Epithelial cell of proximal tubule (primary cell): ENCODE measurements at places on chromosomes 6 and 20. TPM values are rescaled to one million over a fixed set of nuclear protein-coding genes. Genes with fewer than 3 reads are reported as not detected.
A peak's percentile ranks its signal among the peaks of the same experiment; 100 is the strongest.

DNA sequence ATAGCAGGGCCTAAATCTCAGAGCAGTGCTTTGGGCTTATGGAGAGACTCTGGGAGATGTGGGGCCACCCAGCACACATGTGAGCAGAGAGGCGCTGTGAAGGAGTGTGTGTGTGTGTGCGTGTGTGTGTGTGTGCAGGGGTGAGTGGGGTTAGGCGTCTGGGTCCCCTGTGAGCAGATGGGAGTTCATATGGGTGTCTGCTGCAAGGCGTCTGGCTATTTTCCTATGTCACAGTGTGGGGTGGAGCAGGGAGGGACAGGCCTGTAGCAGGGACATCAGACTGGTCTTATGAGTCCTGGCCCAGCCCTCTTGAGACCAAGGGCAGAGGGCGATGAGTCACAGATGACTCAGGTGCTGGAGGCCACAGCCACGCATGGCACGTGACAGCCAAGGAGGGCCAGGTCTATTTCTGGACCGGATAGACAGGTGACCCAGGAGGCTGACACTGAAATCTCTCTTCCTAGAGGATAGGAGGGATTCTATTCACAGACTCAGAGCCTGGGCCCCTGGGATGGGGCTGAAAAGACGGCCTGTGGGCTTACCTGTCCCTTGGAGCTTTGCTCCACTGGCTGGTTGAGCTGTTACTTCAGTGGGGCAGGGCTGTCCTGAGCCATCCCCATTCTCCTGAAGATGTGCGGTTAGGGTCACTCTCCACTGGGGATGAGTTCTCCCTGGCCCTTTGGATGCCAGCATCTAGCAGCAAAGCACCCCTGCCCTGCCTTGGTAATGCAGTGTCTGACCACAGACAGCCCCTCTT, 28.9 kb downstream of the VEGFA start:
- peak; percentile 59 for DNase-seq

DNA sequence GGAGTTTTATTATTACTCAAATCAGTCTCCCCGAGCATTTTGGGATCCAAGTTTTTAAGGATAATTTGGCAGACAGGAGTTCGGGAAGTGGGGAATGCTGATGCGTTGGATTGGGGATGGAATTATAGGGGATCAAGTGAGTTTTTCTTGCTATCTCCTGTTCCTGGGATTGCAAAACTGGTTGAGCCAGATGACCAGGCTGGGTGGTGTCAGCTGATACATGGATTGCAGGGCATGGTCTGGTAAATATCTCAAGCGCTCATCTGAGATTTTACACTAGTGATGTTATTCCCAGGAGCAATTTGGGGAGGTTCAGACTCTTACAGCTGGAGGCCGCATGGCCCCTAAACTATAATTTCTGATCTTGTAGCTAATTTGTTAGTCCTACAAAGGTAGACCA, 54.7 kb downstream of the ENPP1 start:
- DNase-seq, result no peak

GRCh38 chr20:43731469-43731868, 4.7 kb upstream of the GTSF1L start:
- no peak for DNase-seq

- DNase-seq, result no peak
These were observed 52.4 kb upstream of the TBC1D7 start for GRCh38 chr6:13380761-13381160.

DNA sequence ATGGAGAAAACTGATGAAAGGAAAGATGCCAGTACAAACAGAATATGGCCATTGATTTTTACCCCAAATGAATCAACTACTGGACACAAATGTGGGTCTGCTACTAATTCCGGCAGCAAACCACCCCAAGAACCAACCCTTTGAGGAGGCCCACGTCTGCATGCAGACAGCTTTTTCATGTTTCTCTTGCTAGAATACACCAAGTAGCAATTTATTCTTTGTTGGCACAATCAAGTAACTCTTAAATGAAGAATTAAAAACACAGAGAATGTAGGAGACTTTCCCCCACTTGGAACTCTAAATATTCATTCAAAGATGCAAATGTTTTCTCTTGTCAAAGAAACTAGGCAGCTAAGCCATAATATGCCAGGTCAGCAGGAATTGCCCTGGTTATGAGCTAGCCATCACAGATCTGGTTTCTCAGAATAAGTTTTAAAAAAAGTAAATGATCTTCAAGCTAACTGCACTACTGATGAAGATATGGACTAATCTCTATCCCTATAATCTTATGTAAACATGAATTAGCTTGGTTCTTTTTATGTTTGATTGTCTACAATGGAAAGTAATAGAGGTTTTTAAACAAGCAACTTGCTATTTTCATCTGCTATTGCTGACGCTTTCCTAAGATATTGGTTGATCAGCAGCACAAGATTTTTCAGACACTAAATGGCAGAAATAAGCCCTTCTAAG, 163.1 kb upstream of the THEMIS start:
- no peak for DNase-seq

DNA sequence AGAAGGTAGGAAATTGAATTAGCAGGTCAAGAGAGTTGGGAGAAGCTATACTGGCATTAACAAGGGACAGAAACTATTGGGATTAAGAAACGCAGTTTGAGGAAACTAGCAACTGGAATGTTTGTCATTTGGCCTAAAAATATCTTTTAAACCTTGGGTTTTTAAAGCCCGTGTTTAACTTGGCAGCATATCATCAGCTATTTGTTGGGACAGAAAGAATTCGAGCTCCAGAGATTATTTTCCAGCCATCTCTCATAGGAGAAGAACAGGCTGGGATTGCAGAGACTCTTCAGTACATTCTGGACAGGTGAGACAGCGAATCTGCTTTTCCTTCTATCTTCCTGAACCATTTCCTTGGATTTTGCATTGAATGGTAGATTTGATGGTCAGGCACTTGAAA, 17.8 kb downstream of the ACTR5 start:
- no peak for DNase-seq

- DNase-seq, result peak; percentile 86
These were observed 111.6 kb downstream of the TINAG start for GRCh38 chr6:54419885-54420284.

DNA sequence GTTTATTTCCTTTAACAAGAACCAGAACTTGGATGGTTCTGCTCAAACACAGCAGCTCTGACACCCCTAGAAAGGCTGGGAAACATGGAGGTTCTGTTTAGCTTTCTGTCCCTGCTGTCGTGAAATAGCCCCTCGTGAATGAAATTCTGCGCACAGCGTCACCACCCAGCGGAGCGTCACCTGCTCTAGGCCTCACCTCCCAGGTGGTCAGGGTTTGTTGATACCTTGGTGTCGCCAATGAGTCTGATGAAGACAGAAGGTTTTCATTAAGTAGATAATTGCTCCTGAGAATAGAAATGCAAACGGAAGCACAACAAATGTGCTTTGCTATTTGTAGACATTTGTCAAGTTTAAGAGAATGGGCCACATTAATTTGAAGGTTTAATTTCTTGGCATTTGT, 135.1 kb downstream of the EDN3 start:
- no peak for DNase-seq

GRCh38 chr6:40904583-40905194, 134.3 kb downstream of the UNC5CL start:
- no peak for DNase-seq

- no peak for DNase-seq
These were observed 29.3 kb downstream of the GMPR start for GRCh38 chr6:16267428-16268263.

DNA sequence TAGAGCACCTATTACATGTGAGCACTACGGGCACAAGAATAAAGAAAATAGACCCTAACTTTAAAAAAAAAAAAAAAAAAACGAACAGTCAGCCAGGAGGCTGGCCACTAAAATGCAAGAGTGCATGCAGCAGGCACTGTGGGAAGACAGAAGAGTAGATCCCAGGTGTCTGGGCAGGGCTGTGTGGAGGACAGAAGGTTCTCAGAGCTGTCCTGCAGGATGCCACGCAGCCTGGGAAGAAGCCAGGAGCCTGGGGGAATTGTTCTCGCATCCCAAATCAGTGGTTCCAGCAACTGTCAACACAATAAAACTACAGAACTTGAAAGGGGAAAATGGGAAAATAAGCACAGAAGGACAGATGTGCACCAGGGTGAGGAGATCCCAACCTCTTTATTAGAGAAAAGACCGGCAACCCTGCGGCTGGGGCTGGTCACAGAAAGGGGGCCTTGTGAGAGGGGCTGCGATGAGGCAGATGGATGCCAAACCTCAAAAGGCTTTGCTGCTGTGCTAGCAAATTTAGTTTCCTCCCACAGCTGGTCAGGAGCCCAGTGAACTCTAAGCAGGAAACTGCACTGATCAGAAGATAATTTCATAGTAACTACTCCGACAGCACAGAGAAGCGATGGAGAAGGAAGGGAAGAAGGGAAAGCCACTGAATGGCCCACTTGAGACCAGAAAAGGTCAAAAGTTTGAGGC, 30.9 kb downstream of the MAP3K5 start:
- DNase-seq, result no peak

- no peak for DNase-seq
These were observed 1.1 kb upstream of the PRELID3B start for GRCh38 chr20:59043698-59044097.

GRCh38 chr6:151147118-151147832, 92.5 kb upstream of the AKAP12 start:
- no peak for DNase-seq

DNA sequence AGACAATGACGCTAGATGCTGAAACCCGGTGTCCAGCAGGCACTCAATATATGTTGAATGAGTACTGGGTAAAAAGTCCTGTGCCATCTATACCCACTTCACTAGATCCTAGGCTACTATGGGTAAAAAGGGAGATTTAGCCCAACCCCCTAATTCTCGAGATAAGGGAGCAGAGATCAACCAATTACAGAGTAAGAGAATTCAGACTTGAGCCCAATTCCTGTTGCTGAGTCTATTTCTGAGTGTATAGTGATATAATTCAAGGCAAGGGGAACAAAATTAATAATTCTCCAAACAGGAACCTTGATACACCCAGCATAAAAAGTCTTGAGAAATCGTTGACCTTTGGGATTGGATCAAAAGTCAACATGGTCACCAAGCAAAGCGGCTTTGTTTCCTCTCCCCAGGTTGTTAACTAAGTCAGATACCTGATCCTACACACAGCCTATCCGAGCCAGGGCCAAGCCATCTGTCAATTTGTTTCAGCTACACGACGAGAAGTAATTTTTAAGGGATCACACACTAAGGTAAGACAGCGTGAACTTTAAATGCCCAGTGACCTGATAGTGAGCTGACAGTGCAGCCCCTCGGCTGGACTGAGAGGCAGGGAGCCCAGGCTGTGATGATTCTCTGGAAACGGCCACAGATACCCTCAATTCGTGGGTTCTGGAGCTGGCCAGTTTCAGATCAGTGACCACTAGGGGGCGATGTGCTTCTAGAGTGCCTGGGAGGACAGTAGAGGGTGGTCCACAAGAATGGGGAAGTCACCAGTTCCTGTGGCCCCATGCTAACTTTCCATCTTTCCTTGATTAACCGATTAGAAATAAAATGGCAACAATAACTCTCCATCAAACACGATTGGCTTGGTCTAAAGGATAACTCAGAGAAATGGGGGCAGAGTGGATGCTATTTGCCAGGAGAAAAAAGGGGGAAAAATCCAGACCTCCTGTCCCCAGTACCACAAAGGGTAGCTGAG, 46.2 kb downstream of the SLC22A23 start:
- DNase-seq, result no peak

- no peak for DNase-seq
These were observed 38.8 kb downstream of the PIM1 start for GRCh38 chr6:37208793-37209192.

- no peak for DNase-seq
These were observed 59.9 kb upstream of the HBS1L start for GRCh38 chr6:135114355-135115145.

- DNase-seq, result no peak
These were observed 33.2 kb downstream of the PSMG4 start for GRCh38 chr6:3291987-3292386.

DNA sequence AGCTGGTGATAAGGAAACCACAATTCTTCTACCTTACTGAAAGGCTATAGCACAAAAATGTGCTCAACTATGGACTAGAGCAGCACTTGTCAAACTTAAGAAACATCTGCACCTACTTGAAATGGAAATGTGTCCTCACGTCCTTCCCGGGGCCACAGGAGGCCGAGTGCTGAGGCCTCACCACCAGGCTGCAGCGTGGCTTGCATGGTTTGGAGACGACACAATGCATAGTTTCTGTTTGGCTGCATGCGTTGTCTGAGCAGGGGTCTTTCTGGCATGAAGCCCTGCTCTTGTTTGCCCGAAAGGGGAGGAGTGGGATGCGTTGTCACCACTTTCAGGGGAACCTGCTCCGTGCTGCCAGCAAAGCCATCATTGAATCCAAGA, 228.8 kb downstream of the TTLL2 start:
- no peak for DNase-seq

DNA sequence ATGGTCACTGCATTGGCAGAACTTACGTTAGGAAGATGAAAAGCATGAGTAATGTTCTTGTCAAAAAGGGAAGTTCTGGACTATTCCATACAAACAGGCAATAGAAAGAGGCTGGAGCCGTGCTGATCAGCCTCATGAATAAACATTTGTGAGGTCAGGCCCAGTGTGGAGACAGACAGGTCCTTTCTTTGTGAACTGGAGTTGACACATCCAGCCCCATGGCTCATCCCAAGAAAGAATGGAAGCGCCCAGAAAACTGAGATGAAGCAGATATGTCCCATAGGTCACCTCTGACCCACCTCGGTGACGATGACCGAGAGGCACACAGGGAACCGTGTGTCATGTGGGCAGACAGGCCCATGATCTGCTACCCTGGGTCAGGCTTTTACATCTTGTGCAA, 276.0 kb upstream of the SGK1 start:
- DNase-seq, result no peak

GRCh38 chr6:52325695-52326471, 36.1 kb upstream of the PAQR8 start:
- DNase-seq, result no peak

DNA sequence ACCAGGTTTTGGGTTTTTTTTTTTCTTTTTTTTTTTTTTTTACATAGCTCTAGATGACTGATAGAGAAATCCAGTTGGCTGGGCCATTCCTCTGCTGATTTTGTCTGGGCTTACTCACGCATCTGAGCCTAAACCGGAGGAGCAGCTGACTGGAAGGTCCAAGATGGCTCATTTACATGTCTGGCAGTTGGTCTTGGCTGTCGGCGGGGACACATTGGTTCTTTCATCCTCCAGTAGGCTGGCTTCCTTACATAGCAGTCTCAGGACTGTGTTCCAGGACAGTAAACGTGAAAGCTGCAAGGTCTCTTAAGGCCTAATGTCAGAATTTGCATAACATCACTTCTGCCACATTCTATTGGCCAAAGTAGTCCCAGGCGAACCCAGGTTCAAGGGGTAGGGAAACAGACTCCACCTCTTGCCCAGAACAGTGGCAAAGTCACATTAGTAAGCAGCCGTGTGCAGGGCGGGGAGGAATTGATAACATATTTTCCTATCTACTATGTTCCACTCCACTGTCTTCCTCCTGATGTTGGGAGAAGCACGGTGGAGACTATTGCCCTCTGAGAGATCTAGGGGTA, 87.0 kb downstream of the CDH22 start:
- no peak for DNase-seq

Gene NNAT
- 41.0 and 65.2 TPM in 2 replicates for total RNA-seq

Gene C20orf202
- not detected in 2 replicates for total RNA-seq

Gene PFDN4
- total RNA-seq, result 64.0 and 116 TPM in 2 replicates

Gene DLK2
- total RNA-seq, result 0.12 and 0.29 TPM in 2 replicates

Gene SLC22A16
- total RNA-seq, result 0.14 TPM in 1 of 2 replicates, not detected in the other

Gene HSPA1L
- total RNA-seq, result 0.29 and 0.35 TPM in 2 replicates
